T-helper 17 cell (primary cell): ENCODE measurements at places on chromosomes 13 and 19. TPM values are rescaled to one million over a fixed set of nuclear protein-coding genes. Genes with fewer than 3 reads are reported as not detected.

DNA sequence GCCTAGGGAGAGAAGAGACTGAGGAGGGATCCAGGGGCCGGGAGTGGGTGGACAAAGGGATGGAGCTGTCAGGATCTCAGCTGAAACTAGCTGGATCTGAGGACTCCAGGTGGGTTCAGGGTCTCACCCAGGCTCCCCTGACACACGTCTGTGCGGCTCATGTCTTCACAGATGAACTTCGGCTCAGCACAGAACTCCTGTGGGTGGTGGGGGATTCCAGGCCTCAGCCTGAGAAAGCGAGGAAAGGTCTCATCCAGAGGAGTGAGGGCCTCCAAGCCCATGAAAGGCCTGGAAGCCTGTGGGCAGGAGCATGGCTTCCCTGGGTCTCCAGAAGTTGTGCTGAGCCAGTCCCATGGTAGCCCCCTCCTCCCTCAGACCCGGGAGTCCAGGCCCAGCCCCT, 1.4 kb downstream of the CAPN12 start:
- no peak for DNase-seq
- peaks cover under 1% of the 10 kb centered on the region for H3K36me3 ChIP-seq
- H3K27me3 ChIP-seq, result no peaks in the 10 kb centered on the region
- peaks cover 19% of the 10 kb centered on the region for H3K4me1 ChIP-seq

MYO1F gene
- 305 TPM for total RNA-seq

DNA sequence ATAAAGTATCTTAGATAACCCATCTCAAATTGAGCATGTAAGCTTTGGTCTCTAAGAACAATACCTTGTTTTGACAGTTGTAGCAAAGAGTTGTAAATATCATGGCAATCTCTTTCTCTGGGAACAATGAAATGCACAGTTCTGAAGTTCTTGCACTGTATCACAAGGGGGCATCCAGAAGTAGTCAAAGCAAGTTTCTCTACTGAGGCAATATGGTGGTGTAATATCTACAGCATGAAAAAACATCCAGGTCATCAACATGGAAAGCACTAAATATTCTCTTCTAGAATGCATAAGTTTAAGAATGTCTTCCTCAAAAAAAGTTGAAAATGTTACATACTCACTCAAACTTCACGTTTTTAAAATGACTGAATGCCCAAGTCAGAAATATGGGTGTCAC, 19.6 kb downstream of the MTMR6 start:
- H3K4me1 ChIP-seq, result peaks cover 14% of the 10 kb centered on the region
- DNase-seq, result no peak
- H3K4me3 ChIP-seq, result no peak overlapping the region
- H3K27ac ChIP-seq, result peak overlapping the region; percentile 9

CEACAM8 gene
- not detected for total RNA-seq
